EL (cell line): ENCODE measurements at places on chromosomes 5 and 9.
A peak's percentile ranks its signal among the peaks of the same experiment; 100 is the strongest.

DNA sequence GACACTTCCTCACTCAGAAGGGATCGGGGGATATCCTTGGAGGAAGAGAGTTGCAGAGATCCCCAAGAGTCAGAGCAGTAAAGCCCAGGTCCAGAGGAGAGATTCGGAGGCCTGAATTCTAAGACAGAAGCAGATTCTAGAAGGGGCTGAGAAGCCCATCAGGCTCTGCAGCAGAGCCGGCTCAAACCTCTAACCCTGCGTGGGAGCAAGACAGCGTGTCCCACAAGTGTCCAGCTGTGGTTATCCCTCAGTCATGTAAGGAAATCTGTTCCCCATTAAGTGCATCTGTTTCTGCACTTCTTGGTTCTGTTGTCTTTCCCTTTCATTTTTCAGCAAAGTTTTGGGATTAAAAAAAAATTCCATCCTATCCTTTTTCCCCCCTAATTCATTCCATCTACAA lies 4.8 kb upstream of the DIAPH1 start:
- DNase-seq: no peak

- peak; percentile 80 for DNase-seq
Measured at GRCh38 chr5:127351418-127351817, 60.8 kb downstream of the MEGF10 start.

GRCh38 chr5:1385395-1386273 lies 40.7 kb upstream of the CLPTM1L start:
- peak; percentile 60 for DNase-seq

DNA sequence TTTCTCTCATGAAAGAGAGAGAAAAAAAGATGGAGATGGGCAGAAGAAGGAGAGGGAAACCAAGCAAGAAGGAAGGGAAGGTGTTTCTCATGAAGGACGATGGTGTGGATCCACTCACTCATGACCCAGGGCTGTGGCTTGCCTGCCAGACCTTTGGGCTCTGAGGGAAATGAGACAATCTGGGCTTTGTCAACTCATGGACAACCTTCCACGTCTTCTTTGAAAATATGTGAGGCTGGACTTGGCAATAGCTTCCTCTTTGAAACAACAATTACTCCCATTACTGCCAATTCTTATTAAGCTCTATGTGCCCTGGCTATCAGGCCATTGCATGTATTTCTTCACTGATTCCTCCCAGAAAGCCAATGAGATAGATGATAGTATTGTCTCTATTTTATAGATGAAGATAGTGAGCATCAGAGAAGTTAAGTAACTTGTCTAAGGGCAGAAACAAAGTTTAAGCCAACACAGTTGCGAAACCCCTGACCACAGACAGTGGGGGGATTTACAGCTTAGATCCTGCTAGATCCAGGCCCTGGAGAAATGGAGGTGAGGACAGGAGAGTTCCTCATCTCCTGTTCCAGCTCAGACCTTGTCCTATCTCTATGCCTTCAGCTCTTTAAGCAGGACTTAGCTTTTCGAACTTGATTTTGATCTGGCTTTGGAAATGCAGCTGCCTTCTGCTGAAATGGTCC lies 132.4 kb downstream of the GCNT1 start:
- DNase-seq: peak; percentile 23

GRCh38 chr5:145510324-145510723 lies 324.8 kb downstream of the PRELID2 start:
- DNase-seq: peak; percentile 25

DNA sequence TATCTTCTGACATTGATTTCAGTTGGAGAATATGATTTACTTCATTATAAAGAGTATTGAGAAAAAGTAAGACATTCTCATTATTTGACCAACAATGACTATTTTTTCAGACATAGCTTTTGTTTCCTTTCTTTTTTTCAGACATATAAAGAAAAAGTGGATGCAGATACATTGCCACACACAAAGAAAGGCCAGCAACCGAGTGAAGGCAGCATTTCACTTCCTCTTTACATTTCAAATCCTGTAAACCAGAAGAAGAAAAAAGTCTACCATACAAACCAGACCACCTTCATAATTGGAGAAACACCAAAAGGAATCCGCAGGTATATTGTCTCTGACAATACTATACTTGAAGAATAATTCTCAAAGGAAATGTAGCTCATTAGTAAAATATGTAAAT lies 128.9 kb downstream of the ERCC6L2 start:
- no peak for DNase-seq

- no peak for DNase-seq
Measured at GRCh38 chr5:135055396-135055795, 21.4 kb upstream of the PITX1 start.

- no peak for DNase-seq
Measured at GRCh38 chr5:88889189-88890069, 6.4 kb upstream of the MEF2C start.

DNA sequence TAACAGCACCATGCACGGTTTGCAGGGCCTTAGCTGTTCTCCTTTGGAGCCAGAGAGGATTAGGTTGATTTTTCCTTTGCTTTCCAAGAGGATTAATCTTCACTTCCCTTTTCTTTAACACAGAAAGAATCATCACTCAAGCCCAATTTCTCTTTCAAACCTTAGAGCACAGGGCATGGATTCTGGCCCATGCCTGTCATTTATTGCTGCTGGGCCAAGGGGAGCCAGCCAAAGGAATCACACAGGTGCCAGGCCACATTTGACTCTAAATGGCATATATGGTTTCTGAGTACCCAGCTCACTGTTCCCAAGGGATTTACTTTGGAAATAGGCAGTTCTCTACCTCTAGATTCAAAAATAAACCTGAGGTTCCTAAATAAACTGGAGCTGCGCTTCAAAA lies 58.3 kb downstream of the FBXL7 start:
- no peak for DNase-seq

GRCh38 chr5:170497311-170498038 lies 6.3 kb upstream of the KCNIP1 start:
- peak; percentile 11 for DNase-seq

- no peak for DNase-seq
Measured at GRCh38 chr5:146474065-146474464, 26.9 kb downstream of the TCERG1 start.

GRCh38 chr5:139395844-139396640 lies 1.1 kb upstream of the PROB1 start:
- DNase-seq: peak; percentile 56

DNA sequence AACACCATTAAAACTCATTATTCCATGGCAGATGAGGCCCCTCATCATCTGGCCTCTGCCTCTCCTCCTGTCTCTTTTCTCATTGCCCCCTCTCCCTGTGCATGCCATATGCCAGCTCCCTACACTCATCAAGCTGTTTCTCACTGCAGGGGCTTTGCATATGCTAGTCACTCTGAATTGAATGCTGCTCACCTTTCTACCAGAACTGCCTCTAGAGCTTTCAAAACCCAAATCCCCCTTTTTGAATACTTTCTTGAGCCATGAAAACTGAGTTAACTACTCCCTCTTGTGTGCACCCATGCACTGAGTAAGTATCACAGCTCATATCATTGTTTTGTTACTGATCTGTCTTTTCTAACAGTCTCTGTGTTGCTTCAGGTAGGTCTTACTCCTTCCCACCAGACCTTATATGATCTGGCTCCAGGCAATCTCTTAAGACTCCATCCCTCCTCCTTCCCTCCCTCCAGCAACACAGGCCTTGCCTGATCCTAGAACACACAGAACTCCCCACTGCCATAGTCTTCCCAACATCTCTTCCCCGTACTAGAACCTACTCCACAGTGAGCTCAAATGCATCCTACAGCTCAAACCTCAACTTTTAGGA lies 60.5 kb downstream of the ASTN2 start:
- DNase-seq: no peak

GRCh38 chr5:135718651-135719050 lies 115.8 kb upstream of the SLC25A48 start:
- DNase-seq: no peak

- DNase-seq: no peak
Measured at GRCh38 chr9:121574774-121575519, 75.3 kb upstream of the GGTA1 start.

DNA sequence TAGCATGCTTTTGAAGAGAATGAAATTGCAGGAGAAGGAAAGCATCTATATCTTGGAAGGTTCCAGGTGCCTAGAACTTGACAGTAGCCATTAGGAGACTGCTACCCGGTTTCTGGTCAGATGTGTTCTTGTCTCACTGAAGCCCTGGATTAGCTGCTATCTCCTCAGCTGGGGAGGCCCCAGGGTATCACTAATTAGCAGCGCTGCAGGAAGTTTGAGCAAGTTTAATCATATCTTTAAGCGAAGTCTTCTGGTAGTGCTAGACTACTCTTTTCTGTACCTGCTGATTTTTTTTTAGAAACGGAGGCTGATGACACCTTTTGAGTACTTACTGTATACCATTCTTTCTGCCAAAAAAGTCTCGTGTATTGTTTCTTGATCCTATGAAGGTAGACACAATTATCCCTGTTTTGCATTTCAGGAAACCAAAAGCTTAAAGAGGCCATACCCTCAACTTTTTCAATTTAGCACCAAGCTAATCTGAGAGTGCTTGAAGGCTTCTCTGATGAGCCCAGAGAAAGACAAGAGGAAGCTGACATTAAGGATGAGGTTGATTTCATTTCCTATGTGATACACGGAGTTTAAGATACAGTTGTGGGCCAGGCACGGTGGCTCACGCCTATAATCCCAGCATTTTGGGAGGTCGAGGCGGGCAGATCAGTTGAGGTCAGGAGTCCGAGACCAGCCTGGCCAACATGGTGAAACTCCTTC lies 201.3 kb downstream of the ARHGAP26 start:
- DNase-seq: no peak

- no peak for DNase-seq
Measured at GRCh38 chr5:22846693-22847092, 6.5 kb downstream of the CDH12 start.

DNA sequence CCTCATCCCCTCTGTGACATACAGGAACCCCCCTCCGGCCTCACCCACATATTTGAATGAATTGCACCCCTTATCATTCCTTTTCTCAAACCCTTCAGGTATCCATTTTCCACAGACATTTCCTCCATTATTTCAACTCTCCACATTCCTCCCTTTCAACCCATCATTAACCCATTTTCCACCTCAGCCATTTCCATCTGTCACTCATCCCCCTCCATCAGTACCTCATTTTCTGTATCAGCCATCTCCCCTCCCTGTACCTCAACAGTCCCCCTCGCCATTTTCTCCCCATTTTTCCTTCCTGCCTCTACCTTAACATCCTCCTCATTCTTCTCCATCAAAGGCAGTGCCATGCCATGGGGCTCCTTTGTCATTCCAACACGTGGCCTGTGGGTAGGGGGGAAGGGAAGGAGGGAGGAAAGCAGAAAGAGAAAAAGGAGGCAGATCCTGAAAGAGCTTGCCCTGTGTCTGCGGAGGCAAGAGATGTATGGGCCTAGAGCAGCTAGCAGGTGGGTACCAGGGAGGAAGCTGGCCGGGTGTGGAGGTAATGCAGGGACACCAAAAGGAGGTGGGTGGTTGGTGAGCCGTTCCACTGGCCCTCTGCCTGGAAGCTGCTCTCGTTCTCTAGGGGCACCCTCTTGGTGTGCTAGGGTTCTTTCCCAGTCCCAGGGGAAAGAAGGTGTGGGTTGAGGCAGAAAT lies 1.5 kb downstream of the DNAJB5 start:
- no peak for DNase-seq

DNA sequence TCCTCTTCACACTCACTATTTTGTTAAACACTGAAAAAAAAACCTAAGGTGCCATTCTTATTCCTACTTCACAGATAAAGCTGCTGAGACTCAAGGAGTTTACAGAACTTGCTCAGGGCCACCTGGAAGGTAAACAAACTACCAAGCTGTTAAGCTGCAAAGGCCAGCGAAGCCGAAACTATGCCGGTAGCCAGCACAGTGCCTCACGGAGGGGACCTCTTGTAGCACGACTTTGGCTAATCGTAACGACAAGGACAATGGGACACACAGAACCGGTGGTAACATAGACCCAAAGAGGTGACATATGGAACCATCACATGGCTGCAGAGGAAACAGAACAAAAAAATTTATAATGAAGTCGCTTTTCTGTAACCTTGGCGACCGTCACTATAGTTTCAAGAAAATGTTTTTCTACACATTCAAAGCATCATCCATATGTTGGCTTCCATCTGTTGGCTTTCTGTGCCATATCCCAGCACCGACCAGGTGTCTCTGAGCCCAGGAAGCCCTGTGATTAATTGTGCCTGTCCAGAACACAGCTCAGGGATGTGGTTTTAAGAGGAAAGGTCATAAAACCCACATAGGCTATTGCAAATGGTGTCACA lies 60.3 kb downstream of the S1PR3 start:
- no peak for DNase-seq

GRCh38 chr5:65986796-65987195 lies 60.4 kb downstream of the ERBIN start:
- no peak for DNase-seq

GRCh38 chr5:137622850-137623249 lies 113.0 kb downstream of the KLHL3 start:
- no peak for DNase-seq

DNA sequence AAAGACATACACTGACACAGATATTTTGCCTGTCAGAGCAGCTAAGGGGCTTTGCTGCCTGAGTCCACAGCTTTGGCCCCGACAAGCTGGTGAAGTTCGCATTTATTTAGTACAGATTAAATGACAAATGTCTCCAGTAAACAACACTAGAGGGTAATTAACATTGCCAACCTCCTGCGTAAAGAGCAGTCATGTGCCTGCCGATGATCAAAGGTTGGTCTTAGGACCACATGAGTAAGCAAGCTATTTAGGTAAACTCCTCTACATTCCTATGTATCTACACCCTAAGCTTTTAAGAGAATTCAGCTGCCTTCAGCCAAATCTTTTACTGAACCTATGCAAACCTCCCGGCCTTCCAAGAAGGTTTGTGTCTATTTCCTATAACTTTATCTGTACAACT lies 73.0 kb upstream of the PJA2 start:
- DNase-seq: no peak

DNA sequence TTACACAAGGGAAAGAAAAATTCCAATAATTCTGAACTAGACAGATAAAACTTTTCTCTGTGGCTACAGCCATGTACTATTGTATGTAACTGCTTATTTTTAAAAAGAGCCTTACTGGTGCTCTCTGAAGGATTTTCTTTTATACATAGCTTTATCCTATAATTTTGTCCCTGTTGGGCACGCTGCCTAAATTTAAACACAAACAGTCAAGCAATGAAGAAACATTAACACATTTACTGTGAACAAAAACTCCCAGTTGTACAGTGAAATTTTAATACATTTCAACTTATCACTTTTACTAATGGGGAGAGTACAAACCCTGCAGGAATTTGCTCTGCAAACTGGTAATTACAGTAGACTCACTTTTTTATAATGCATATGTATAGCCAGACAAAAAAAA lies 273.3 kb downstream of the BNC2 start:
- DNase-seq: no peak
